ENCODE measurements at places on chromosomes 4 and X.

GRCh38 chr4:84862064-84862463 lies 104.4 kb downstream of the WDFY3 start:
- DNase-seq, result no peak

GRCh38 chr4:145047151-145047550 lies 50.8 kb downstream of the ANAPC10 start:
- DNase-seq, result no peak

- DNase-seq, result no peak
These were observed 41.6 kb upstream of the LAS1L start for GRCh38 chrX:65576160-65576559.

DNA sequence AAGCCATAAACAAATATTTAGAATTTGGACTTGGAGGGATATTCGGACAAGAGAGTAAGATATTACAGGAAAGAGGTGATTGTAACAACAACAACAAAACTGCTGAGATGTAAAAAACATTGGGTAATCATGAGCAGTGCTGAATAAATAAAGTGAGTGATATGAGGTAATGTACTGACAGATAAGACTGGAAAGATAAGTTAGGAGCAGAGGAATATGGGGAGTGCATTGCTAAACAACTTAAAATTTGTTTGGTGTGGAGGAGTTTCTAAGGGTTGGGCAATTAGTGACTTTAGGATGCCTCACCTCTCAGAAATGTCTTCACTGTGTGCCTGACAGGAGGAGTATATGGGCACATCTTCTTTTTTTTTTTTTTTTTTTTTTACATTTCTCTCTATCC lies 637.8 kb upstream of the GRIA3 start:
- DNase-seq, result no peak

GRCh38 chr4:37393321-37393720 lies 148.8 kb downstream of the NWD2 start:
- no peak for DNase-seq

DNA sequence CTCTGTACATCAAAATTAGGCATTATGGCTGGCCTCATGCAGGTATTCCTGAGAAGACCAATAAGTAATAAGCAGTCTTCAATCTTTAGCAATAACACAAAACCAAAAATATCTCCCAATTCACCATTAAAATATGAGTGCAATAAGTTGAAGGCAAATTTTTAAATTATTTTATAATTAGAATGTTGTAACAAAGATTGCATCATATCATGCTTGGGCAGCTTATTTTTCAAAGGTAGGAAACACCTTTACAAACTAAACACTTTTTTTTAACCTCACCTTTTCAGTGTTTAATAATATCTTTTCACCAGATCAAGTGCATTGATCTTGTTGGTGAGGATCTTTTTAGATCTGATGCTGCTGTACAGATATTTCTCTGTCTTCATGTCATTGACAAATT lies 592.9 kb upstream of the PITX2 start:
- DNase-seq, result no peak

GRCh38 chr4:158599150-158599549 lies 72.5 kb downstream of the C4orf46 start:
- DNase-seq, result no peak

DNA sequence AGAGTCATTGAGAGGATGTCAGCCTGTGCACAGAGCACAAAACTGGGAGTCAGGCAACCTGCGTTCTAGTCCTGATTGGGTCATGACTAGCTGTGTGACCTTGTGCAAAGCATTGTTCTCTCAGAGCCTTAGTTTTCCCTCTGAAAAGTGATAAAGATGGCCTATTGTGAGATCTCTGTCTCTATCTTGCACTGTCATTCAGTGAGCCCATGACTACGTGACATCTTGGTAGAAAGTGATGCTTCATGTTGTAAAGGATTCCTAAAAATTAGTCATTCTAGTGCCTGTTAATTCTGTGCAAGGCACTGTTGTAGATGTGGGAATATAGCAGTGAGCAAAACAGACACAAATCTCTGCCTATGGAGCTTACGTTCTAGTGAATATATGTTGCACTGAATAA lies 2.5 kb downstream of the PGRMC1 start:
- DNase-seq, result no peak

GRCh38 chr4:6941796-6942195 lies 32.2 kb downstream of the TBC1D14 start:
- no peak for DNase-seq

GRCh38 chrX:85828771-85829170 lies 218.6 kb downstream of the CHM start:
- DNase-seq, result no peak

DNA sequence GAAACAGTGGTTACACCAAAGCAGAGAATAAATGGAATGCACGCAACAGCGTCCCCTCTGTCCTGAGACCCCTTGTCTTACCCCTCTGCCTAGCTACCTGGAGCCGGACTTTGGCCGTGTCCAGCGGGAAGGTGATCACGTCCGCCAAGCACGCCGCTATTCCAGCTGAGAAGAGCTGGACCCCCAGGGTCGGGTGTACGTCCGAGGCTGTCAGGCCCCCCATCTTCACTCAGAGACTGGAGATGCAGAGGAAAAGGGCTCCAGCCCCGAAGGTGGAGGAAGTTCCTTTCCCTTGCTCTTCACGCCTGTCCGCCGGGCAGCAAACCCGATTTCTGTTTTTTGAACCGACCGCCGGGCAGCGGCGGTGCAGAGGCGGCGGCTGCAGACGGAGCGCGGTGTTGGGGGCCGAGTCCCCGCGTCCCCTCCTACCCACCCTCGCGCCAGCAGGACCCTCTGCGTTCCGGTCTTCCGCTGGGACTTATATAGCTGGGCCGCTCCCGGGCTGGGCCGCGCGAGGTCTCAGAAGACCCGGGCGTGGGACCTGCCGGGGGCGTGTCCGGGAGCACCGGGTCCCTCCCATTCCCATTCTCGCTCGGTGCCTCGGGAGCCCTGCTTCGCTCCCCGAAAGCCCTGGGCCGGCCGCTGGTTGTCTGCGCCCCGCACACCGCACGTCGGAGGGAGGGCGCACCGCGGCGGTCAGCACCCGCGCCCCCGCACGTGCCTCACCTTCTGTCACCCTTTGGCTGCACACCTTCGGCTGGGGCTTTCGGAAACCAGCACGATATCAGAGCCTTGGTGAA lies at the start of gene UCP1:
Gene UCP1, minus strand, starts transcription at position 455 of the 800 bp plus-strand sequence. Its CDS starts 232 bp downstream, at position 223.
- DNase-seq, result no peak

GRCh38 chr4:168711197-168712140 lies 214.6 kb downstream of the PALLD start:
- DNase-seq, result no peak
